ENCODE measurements at places on chromosomes 6 and 20.
A peak's percentile ranks its signal among the peaks of the same experiment; 100 is the strongest.

- DNase-seq, result no peak
- no peak overlapping the region for H3K4me3 ChIP-seq
- peaks cover 21% of the 10 kb centered on the region for H3K36me3 ChIP-seq
- no peaks in the 10 kb centered on the region for H3K27me3 ChIP-seq
- no peak overlapping the region for H3K27ac ChIP-seq
Measured at GRCh38 chr6:7198833-7199800, 91.4 kb downstream of the RREB1 start.

- H3K27ac ChIP-seq, result no peak overlapping the region
- no peaks in the 10 kb centered on the region for H3K36me3 ChIP-seq
- peaks cover 3% of the 10 kb centered on the region for H3K4me1 ChIP-seq
- H3K27me3 ChIP-seq, result no peaks in the 10 kb centered on the region
- H3K4me3 ChIP-seq, result no peak overlapping the region
- no peak for DNase-seq
Measured at GRCh38 chr6:148528292-148528691, 185.7 kb downstream of the SASH1 start.

GRCh38 chr20:58614984-58615760 is 35.9 kb upstream of the STX16 start:
- H3K27me3 ChIP-seq, result no peaks in the 10 kb centered on the region
- no peak overlapping the region for H3K4me3 ChIP-seq
- DNase-seq, result no peak
- H3K4me1 ChIP-seq, result no peaks in the 10 kb centered on the region
- H3K36me3 ChIP-seq, result no peaks in the 10 kb centered on the region

DNA sequence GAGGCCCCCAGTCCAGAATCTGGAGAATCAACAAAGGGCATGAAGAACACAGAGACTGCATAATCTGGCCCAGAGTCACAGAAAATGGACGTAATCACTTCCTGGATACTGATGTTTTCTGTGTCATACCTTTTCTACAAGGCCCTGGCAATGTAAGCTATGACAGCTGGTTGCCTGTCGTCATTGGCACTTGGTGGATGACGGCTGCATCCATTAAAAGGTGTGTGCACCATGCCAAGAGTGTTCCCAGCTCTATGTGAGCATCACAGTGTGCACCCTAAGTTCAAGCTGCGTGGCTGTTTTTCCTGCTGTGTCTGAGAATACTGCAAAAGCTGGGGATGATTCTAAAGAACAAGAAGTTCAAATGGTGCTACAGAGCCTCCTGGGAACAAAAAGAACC is 275.2 kb upstream of the CNR1 start:
- H3K36me3 ChIP-seq, result no peaks in the 10 kb centered on the region
- H3K4me3 ChIP-seq, result no peak overlapping the region
- H3K27ac ChIP-seq, result no peak overlapping the region
- DNase-seq, result no peak

DNA sequence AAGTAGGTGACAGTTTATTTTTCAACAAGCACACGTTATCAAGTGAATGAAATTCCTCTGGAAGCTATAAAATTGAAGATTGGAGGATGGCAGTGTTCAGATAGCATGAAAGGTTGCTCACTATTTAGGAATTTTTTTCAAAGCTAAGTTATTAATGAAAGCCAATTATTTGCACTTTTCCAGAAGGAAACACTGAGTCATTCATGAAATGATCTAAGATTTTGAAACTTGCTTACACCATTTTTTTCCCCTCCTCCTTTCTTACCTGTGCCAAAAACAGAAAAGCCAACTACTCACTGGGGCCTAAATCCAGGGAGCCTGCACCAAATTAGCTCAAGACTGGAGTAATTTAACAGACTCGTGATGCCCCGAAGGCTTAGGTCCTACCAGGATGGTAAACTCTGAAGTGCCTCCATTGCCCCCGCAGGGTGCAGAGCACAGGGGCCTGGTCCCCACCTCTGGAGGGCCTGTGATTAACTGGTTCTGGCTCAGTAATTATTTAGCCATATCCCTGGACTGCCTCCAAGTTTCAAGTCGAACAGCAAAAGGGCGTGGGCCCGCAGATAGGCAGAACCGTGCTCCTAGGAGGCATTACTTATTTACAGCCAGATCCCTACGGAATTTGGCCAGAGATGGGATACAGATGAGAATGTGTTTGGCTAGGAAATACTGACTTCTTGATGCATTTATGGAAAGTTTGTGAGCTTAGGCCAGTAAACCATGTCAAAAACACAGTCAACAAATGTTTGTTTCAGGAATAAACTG is 28.0 kb upstream of the ZNF217 start:
- H3K36me3 ChIP-seq, result no peaks in the 10 kb centered on the region
- peak overlapping the region; percentile 92 for H3K27ac ChIP-seq
- H3K4me3 ChIP-seq, result no peak overlapping the region

- no peaks in the 10 kb centered on the region for H3K4me1 ChIP-seq
- no peaks in the 10 kb centered on the region for H3K36me3 ChIP-seq
- H3K27ac ChIP-seq, result no peak overlapping the region
- H3K27me3 ChIP-seq, result peaks cover 1% of the 10 kb centered on the region
- peak; percentile 42 for DNase-seq
Measured at GRCh38 chr6:73309535-73309784, 44.6 kb downstream of the DPPA5 start.

Measured in colonic mucosa (tissue), 4 donors.